ENCODE measurements at places on chromosomes 1 and 21.
A peak's percentile ranks its signal among the peaks of the same experiment; 100 is the strongest.

DNA sequence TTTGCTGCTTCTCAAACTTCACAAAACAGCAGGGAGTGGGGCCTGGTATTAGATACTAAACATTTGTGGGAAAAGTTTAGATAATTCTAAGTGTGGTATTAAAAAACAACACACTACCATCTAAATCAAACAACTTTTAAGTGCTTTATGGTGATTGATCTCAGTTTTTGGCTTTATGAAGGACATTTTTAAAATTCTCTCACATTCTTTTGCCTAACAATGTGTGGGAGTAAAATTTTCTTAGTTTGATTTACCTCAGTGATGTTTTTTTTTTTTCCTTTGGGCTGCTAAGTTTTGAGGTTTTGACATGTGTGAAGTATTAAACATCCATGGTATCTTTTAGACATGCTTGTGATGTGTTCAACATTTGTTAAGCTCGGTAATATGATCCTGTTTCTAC lies 116.2 kb downstream of the DISP1 start:
- DNase-seq = no peak

GRCh38 chr1:16187748-16188401 lies 24.6 kb downstream of the ARHGEF19 start:
- peak; percentile 36 for DNase-seq

DNA sequence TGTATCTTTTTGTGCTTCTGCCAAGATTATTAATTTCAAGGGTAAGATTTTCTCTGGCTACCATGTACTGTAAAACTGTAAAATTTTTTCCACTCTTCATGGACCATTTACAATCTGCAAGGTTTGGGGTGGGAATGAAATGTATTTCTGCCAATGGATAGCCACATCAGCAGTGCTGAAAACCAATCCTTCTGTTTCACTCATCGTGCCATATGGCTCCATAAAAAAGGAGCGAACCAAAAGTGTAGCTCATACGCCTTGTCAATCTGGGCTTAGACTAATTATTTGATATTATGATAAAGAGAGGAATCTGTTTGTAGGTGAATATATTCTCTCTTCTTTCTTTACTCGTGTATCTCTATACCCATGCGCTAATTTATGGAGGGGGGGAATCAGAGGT lies 3.0 kb upstream of the SLC44A5 start:
- no peak for DNase-seq

DNA sequence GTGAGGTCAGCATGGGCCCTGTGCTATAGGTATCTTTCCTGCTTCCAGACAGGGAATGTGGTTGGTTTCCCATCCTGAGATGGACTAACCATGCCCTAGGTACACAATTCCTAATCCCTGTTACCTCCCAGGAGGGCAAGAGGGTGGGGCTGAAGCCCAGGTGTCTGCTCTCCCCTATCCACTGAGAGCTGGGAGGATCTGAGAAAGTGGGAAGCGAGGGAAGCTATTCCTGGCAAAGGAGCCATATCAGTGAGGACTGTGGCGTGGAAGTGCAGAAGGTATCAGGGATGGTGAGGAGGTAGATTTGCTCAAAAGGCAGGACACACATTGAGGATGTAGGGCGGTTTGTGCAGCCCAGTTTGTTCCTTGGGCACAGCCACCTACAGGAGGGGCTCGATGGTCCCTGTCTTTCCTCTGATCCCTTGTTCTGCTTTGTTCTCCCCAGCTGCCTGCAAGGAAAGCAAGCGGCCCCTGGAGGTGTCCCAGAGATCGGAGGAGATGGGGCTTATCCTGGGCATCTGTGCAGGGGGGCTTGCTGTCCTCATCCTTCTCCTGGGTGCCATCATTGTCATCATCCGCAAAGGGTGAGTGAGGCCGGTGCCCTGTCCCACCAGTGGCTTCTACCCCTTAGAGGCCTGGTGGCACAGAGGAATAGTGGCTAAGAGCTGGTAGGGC lies 48.1 kb downstream of the PTPRU start:
- DNase-seq = no peak

DNA sequence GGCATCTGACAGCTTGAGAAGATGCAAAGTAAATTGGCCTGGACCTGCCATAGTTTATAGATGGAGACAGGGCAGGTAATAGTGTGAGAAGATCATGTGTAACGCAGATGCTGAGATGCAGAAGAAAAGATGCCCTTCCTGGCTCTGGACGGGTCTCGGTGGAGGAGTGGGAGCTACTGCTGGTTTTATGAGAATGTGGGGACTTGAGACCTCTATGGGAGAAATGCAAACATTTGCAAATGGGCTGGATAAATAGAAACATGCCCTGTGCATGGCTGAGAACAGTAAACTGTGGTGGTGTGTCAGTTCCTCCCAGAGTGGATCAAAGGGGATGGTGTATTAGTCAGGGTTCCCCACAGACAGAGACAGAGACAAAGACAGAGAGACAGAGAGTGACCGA lies 21.9 kb downstream of the UBASH3A start:
- no peak for DNase-seq

DNA sequence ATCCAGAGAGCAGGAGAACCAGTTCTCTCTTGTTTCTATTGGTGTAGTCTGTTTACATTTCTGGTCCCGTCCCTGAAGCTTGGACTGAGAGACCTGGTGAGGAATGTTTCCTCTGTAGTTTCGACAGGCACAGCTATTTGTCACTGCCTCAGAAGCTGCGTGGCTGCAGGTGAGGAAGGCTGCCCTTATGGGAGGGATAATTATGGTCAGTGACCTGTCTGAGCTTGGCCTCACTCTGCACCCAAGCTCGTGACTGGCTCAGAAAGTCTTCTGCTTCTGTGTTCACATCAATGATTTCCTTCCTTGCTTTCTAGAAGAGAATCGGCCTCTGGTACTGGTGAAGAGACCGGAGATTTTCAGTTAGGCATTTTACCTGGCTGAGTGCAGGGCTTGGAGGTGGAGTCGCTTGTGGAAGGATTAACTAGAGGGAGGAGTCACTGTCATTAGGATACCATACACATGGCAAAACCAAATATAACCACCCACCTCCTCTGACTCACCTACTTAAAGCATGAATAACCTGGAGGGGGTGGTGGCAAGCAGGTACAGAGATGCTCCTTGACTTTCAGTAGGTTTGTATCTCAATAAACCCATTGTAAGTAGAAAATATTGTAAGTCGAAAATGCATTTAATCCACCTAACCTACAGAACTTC lies 19.9 kb upstream of the WDR26 start:
- DNase-seq = no peak

GRCh38 chr1:45686288-45687013 lies at the start of gene GPBP1L1:
Gene GPBP1L1 (minus strand): TSS chr1:45686533. CDS start chr1:45659087, 27,446 bp downstream.
- DNase-seq = peak; percentile 77

- no peak for DNase-seq
Observed at GRCh38 chr21:29389136-29389535, 90.4 kb downstream of the BACH1 start.

DNA sequence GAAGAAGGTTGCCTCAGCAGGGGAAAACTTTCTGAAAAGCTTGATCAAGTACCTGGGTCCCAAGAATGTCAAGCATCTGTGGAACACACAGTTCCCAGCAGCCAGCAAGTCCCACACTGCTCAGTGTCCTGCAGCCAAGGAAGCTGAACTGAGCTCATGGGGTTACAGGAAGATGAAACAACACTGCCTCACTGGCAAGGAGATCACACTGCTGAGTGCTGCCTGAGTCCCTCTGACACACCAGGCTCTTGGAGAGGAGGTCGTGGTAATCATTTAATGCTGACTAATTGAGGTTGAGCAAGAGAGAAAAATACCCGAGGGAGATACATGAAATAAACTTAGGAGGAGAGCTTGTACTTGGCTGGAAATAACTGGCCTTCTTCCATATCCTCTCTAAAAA lies 75.2 kb downstream of the MPZL1 start:
- DNase-seq = no peak

DNA sequence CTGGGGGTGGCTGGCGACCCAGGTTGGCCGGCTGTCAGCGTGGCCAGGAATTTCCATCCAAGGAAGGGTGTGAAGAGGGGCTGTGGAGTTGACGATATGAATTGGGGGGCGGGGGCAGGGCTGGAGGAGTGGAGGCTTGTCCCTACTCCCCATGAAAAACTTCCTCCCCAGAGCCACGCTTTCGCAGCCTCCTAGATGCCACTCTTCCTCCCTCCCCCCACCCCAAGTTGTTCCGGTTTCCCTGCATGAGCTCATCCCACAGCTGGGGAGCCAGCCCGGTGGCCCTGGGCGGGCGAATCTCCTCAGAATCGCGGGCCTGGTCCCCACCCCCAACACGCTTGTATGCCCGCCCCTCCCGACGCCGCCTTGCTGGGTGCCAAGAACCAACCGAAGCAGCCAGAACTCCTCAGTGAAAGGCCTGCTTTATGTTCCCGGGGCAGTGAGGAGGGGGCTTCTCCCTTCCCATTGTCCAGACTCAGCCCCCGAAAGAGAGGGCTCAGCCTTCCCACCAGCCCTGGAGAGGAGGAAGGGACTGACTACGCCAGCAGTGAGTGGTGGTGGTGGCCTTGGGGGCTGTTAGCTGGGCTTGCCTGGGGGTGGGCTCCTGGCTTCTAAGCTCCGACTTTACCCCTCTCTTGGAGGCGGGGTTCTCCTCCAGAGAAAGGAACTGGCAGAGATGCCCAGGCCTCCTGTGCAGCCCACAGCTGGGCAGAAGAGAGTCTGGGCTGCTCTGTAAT lies 1.8 kb upstream of the CSMD2 start:
- DNase-seq = no peak

DNA sequence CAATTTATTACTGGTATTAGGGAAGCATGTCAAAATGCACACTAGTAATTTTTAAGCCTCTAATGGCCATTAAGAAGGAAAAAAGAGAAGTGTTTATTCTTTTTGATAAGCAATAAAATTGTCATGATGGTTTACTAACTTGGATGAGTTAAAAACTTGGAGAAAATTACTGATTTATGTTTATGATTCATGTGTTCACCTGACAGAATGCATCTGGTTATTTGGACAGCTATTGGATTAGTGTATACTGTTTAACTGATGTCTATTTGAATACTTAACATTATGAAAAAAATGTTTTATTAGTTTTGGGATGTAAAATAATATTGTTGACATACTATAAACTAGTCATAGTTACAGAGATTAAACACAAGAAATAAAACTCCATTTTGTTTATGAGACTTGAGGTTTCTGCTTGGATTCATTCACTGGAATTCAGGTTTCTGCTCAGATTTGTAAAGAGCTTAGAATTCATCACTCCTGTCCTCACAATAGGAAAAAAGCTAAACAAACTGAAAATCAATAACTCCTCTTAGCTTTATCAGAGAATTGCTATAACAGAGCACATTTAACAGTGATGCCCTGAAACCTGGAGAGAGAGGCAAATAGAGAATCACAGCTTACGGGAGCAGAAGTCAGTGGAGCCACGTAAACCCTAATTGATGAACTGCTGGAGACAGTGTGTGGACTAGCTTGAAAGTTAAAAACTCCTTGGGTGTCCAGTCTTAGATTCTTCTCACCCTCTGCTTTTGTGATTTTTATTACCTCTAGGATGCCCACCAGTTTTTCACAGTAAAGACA lies 56.7 kb downstream of the RALGPS2 start:
- DNase-seq = no peak

DNA sequence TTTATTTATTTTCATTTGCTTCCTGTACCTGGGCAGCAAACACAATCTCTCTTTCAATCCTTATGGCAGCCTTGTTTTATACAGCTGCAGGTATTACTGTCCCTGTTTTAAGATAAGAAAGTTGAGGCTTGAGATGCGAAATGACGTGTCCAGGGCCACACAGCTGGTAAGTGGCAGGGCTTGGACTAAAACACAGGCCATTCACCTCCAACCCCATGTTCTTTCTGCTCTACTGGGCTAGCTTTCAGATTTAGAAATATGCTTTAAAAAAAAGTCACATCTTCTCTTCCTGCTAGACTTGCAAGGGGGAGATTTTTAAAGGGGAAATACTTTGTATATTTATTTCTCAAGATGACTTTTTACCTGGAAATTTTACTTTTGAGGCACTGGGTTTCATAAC lies 62.8 kb downstream of the CNST start:
- DNase-seq = no peak

DNA sequence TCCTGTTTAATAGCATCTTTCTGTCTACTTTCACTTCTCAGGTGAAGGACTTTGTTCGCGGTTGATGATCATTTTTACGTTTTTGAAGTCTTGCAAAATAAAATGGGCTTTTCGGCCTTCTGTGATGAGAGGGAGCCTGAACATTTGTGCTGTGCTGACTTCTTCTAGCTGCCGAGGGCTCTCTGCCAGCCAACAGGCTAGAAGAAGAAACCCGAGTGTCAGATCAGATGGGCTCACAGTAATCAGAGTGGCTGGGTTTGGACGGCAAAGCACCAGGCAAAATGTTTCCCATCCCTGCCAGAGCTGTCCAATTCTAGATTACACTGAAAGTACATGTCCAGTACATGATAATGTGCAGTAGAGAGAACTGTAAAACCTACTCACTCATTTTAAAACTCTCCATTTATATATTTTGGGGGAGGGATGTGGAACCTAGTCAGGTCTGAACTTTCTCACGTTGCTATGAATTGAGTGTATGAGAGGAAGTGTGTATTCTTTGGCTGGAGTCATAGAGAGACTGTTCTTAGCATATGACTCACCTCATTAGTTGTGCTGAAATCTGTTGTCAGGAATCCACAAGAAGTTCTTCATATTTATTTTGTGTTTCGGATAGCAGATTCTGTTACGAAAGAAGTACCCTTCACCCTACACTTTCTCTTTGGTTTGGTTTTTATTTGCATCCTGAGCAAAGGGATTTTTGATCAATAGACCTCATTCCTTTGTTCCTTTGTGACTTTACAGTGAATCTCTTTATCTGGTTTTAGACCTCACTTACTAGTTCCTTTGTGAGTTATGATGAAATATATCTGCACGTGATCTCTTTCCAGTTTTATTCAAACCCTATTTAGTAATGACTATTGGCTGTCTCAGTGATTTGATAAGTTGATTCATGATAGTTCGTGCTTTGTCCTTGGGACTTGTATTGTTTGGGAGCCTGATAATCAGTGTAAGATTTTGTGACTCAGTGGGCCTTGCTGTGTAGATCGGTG lies 4.8 kb downstream of the ATP1A1 start:
- no peak for DNase-seq

- DNase-seq = no peak
Observed at GRCh38 chr1:201307231-201307630, 23.9 kb downstream of the PKP1 start.

DNA sequence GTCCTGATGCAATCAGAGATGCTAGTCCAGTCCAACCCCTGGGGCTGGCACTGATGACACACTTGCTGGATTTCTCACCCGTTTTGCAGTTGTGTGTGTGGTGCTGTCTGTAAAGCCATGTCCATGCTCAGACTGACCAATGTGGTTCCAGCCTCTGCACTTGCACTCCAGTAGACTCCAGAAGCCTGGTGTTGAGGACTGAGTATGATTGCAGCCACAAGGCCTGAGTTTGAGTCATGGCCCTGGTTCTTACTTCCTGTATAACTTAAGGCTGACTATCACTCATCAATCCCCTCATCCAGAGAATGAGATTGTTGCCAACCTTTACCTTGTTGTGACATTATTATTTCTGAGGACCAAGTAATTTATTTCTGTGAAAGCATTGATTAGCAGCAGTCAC lies 34.8 kb upstream of the IKBKE start:
- no peak for DNase-seq

Measured in COR-L47 (cell line).